ENCODE measurements at places on chromosomes 11 and 22.

DNA sequence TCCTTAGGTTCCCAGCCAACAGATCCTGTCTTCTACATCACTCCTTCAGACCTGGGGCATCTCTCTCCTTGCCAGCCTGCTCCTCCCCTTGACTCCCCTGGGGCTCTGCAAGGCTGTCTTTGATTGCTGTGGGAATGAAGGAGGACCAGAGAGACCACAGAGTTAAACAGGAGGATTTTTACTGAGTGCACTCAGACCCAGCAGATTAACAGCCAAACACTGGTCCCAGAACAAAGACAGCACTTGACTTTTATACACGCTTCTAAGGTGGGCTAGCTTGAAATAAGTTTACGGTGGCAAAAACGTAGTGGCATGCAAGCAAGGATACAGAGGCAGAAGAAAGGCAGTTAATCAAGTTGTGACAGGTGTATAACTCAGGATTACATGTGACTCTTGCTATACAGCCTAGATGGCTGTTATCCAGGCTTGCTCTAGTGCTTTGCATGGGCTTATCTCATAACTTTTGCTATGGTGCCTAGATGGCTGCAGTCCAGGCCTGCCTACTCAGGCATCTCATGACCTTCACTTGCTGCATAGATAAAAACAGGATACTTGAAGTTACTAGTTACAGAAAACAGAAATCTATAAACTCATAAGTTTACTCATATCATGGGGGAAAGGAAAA lies 22.0 kb upstream of the GLYATL1 start:
- DNase-seq: no peak

DNA sequence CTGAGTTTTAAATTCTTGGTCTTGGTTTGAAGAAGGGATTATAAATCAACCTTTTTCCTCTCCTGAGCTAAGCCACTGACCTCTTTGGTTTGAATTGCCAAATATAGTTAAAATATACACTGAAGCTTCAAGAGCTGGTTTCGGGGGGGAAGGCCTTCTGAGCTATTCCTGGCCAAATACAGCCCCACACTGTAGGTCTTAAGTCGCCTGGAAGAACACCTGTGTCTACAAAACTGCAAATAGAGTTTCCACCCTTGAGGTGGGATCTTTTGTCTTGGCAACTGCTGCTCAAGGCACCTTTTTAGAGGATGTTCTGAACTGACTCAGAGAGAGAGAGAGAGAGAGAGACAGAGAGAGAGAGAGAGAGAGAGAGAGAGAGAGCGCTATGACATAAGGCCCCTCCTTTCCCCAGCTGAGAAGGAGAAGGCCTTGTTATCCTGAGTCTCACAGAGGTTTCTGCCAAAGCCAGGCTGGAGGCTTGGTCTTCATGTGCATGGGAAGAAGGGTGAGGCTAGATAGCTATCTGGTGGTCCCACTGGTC lies 5.5 kb downstream of the ADM start:
- DNase-seq: no peak

DNA sequence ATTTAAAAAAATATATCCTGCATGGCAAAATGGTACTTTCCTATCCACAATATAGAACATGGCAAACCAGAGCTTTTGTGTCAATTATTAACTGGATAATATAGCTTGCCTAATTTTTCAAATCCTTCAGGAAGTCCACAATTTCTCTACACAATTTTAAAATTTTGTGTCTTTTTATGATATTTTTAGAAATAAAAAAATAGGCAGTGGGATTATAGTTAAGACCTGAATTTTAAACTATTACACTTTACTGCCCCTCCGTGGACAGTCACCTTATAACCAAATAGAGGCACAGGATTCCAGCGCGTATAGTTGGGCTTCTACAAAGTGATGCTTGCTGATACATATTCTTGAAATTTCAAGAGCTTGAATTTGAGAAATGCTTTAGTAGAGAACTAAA lies 2.1 kb upstream of the DMC1 start:
- DNase-seq: no peak

GRCh38 chr11:92681586-92681985 lies 287.9 kb upstream of the MTNR1B start:
- no peak for DNase-seq

DNA sequence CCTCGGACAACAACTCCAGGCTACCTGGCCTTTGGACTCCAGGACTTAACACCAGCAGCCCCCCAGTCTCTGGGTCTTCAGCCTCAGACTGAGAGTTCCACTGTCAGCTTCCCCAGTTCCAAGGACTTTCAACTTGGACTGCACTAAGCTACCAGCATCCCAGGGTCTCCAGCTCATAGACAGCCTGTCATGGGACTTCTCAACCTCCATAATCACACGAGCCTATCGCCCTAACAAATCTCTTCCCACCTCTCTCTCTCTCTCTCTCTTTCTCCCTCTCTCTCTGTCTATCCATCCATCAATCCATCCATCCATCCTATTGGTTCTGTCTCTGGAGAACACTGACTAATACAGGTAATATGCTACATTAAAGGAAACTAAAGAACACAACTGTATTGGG lies 10.7 kb downstream of the RAB30 start:
- no peak for DNase-seq

DNA sequence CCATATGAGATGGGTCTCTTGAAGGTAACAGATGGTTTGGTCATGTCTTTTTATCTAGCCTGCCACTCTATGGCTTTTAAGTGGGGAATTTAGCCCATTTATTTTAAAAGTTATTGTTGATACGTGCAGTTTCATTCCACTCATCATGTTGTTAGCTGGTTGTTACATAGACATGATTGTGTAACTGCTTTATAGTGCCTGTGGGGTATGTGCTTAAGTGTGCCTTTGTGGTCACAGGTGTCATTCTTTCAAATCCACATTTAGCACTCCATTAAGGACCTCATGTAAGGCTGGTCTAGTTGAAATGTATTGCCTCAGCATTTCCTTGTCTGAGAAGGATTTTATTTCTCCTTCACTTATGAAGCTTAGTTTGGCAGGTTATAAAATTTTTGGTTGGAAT lies 263.8 kb upstream of the LUZP2 start:
- no peak for DNase-seq

- DNase-seq: no peak
Measured at GRCh38 chr11:6433998-6434660, 6.7 kb downstream of the HPX start.

DNA sequence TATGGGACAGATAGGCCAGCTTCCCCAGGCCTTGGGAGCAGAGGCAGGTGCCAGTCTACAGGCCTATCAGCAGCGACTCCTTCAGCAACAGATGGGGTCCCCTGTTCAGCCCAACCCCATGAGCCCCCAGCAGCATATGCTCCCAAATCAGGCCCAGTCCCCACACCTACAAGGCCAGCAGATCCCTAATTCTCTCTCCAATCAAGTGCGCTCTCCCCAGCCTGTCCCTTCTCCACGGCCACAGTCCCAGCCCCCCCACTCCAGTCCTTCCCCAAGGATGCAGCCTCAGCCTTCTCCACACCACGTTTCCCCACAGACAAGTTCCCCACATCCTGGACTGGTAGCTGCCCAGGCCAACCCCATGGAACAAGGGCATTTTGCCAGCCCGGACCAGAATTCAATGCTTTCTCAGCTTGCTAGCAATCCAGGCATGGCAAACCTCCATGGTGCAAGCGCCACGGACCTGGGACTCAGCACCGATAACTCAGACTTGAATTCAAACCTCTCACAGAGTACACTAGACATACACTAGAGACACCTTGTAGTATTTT lies 26.6 kb upstream of the L3MBTL2 start:
- DNase-seq: peak; percentile 49

- peak; percentile 89 for DNase-seq
Measured at GRCh38 chr22:39148727-39149535, 3.5 kb downstream of the CBX7 start.

GRCh38 chr11:30291331-30291730 lies 31.6 kb upstream of the ARL14EP start:
- DNase-seq: no peak

GRCh38 chr11:44427432-44427831 lies 117.5 kb upstream of the ALX4 start:
- no peak for DNase-seq

DNA sequence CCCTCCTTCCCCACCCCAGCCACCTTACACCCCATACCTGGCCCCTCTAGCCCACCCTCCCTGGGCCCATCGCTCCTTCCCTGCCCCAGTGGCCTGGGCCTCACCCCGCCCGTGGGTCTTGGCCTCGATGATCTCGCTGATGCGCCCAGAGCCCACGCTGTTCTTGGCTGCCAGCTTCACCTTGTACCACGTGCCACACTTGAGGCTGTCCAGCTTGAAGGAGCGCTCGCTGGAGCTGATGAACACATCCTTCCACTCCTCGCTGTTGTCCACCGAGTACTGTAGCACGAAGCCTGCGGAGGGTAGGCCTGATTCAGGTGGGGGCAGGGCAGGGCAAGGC lies 110.1 kb downstream of the CEP164 start:
- DNase-seq: no peak

- DNase-seq: no peak
Measured at GRCh38 chr11:22193348-22194051, 615 bp downstream of the ANO5 start.

DNA sequence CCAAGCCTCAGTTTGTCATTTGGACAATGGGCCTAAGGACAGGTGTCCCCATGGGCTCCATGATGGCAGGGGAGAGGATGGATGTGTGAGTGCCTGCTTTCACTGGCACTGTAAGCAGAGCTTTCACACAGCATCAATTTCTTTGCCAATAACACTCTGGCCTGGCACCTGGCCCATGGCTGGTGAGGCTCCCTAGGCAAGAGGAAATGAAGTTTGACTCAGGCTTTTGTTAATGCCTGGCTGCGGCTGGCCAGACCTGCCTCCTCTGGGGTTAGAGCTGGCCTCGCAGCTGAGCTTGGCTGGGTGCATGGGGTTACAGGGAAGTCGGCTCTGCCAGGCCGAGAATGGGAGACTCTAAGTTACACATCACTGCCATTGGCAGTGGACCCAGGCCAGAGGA lies 30.0 kb upstream of the SEZ6L start:
- DNase-seq: no peak

DNA sequence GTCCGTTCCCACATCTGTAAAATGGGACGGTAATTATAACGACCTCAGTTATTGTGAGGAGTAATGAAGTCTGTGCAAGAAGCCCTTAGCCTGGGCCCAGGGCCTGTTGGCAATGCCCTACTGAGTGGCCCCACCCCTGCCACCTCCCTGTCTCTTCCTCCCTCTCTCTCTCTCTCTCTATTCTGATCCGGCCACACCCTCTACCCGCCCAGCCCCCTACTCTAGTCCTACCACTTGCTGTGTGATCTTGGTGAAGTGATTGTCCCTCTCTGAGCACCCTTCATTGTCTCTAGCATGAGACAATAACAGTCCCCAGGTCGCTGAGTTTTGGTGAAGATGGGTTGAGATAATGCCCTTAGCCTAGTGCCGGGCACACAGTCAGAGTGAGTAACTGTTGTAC lies 7.4 kb upstream of the SEC14L6 start:
- DNase-seq: no peak

- no peak for DNase-seq
Measured at GRCh38 chr11:32003335-32003734, 87.5 kb upstream of the RCN1 start.

DNA sequence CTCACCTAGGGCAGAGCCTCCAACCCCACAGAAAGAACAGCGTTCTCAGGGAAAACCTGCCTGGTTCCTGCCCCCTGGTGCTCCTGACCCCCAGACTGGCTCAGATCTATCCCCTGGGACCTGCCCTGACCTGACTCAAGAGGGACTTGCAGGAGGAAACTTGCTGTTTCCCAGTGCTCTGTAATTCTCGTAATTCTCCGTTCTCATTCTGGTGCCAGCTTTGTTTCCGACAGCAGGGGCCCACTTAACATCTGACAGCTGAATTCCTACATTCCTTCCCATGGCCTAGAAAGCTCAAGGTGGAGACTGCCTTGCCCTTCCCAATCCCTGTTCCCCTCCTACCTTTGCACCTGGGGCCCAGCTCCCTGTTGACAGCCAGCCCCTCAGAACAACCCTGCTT lies 12.5 kb upstream of the CSF2RB start:
- DNase-seq: no peak

DNA sequence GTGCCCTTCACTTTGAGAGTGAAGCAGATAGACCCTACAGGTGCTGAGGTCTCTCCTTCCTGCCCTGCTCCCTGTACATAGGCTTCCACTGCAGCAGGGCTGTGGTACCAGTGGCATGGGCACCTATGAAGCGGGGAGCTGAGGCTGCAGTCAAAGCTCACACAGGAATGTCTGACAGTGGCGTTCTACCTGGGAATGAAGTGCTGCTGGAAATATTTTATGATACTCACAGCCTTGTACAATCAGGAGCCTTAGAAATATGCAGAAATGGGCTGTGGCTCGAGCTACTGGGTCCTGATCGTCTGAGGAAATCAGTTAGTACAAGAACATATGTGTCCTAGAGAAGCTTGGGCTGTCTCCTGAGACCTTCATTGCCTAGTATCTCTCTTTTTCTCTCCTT lies 24.8 kb downstream of the MRPL16 start:
- DNase-seq: no peak

GRCh38 chr11:43282607-43283440 lies 29.0 kb upstream of the API5 start:
- peak; percentile 65 for DNase-seq

GRCh38 chr11:85307366-85307765 lies 319.8 kb downstream of the DLG2 start:
- DNase-seq: no peak

GRCh38 chr11:113488931-113489351 lies 13.7 kb upstream of the DRD2 start:
- no peak for DNase-seq

- no peak for DNase-seq
Measured at GRCh38 chr22:20235389-20235991, 32.6 kb downstream of the RTN4R start.

DNA sequence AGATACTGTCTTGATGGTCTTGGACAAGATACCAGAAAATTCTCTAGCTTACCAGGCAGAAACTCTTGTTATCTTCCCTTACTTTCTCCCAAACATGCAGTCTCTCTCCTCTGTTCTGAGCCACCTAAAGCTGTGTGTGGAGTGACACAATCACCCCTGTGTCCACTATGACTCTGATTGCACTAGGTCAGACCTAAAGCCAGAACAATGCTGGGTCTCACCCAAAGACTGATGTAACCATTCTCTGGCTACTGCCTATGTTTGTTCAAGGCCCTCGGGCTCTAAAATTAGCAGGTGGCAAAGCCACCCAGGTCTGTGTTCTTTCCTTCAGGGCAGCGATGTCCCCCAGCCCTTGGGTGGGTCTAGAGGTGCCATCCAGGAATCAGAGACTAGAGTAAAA lies 200.5 kb downstream of the KCNA4 start:
- DNase-seq: no peak

- DNase-seq: no peak
Measured at GRCh38 chr11:111748035-111748804, 18.0 kb downstream of the PPP2R1B start.

DNA sequence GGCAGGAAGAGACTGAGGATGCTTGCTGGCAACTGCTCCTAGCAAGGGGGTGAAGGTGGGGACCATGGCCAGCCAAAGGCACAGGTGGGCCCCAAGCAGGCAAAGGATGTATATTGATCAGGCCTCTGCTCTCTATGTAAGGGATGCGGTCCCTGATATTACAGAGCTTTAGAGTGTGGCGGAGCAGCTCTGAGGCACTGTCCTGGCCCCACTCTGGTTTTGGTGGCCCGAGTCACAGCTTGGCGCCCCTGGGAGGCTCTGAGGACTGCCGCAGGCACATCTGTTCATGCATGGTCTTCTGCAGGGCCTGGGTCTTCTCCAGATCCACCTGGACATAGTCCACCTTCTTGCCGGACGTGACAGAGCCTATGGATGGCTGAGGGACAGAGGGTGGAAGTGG lies 45.5 kb downstream of the GAB4 start:
- no peak for DNase-seq

Measured in activated CD8-positive, alpha-beta memory T cell treated with anti-CD3 and anti-CD28 coated beads for 24 hours (primary cell).